ENCODE measurements at places on chromosomes 4 and X.
A peak's percentile ranks its signal among the peaks of the same experiment; 100 is the strongest.

DNA sequence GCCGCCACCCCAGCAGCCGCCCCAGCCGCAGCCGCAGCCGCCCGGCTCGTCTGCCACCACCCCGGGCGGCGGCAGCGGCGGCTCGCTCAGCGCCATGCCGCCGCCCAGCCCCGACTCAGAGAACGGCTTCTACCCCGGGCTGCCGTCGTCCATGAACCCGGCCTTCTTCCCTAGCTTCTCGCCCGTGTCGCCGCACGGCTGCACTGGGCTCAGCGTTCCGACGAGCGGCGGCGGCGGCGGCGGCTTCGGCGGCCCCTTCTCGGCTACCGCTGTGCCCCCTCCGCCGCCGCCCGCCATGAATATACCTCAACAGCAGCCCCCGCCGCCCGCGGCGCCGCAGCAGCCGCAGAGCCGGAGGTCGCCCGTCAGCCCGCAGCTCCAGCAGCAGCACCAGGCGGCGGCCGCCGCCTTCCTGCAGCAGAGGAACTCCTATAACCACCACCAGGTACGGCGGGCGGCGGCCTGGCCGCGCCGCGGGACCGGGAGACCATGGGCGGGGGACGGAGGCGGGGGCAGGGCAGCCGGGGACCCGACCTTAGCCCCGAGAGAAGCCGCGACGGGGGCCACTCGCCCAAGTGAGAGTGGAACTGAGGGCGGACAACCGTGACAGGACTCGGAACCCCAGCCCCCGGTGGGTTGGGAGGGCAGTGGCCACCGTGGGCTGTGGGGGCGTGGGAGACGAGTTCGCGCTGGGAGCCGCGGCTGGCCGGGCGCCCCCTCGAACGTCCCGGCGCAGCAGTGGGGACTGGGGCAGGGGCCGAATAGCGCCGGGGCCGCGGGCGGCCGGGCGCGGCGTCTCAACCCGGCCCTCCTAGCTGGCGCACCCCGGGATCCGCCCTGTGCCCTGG is 1.8 kb downstream of the CPEB2 start:
- DNase-seq, result peak; percentile 54

DNA sequence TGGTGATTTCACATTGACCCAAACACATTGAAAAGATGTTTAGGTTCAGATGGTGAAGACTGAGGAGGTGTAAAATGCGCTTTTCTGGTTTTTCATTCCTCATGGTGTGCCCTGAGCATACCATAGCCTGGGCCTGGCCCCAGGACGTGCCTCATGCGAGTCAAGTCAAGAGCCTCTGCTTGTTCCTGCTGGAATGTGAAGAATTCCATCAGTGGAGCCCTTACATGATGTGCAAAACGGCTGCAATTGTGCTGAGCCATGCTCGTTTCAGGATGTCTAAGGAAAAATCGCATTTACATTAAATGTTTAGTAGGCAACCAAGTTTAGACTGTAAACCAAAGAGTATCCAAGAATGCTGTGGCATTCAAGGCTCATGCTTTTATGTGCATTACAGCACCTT is 34.9 kb downstream of the GYG2 start:
- DNase-seq, result no peak

- no peak for DNase-seq
These were observed 82.7 kb downstream of the OTC start for GRCh38 chrX:38435130-38435529.

DNA sequence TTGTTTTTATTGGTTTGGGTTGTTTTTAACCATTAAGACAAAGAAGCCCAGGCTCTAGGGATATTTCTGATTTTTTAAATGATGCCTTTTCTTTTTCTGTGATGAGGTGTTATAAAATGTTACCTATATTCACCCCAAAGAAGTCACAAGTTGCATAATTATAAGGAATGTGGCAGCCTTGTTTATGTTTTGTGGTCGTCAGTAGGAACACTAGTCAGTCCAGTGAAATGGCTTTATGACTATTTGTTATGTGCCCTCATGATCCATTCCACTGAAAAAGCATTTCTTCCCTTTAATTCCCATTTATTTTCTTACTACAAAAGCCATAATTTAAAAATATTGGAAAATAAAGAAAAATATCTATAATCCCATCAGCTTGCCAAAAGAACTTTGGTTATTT is 34.4 kb downstream of the CC2D2A start:
- DNase-seq, result no peak

DNA sequence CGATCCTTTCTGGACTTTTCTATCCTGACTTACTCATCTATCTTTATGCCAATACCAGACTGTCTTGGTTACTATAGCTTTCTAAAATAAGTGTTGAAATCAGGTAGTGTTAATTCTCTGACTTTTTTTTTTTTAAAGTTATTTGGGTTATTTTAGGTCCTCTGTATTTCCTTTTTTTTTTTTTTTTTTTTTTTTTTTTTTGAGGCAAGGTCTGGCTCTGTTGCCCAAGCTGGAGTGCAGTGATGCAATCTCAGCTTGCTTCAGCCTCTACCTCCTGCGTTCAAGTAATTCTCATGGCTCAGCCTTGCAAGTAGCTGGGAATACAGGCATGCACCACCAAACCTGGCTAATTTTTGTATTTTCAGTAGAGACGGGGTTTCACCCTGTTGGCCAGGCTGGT is 2.8 kb upstream of the NELFA start:
- no peak for DNase-seq

DNA sequence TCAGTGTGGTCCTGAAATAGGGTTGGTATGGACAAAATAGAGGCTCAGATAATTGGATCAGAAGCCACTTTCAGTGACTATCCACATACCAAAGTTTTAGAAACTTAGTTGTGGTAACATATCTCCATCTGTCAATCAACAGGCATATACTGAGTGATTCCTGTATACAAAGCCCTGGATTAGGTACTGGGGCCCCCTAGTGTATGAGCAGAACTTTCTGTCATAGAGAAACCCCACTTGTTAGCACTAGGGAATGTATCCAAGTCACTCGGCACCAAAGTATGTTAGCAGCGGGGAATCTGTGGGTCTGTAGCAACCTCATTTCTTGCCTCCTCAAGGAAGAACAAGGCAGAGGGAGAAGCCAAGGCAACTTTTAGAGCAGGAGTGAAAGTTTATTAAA is 50.7 kb downstream of the MAP7D3 start:
- DNase-seq, result no peak

GRCh38 chrX:39939678-39940077 is 158.1 kb downstream of the BCOR start:
- no peak for DNase-seq

DNA sequence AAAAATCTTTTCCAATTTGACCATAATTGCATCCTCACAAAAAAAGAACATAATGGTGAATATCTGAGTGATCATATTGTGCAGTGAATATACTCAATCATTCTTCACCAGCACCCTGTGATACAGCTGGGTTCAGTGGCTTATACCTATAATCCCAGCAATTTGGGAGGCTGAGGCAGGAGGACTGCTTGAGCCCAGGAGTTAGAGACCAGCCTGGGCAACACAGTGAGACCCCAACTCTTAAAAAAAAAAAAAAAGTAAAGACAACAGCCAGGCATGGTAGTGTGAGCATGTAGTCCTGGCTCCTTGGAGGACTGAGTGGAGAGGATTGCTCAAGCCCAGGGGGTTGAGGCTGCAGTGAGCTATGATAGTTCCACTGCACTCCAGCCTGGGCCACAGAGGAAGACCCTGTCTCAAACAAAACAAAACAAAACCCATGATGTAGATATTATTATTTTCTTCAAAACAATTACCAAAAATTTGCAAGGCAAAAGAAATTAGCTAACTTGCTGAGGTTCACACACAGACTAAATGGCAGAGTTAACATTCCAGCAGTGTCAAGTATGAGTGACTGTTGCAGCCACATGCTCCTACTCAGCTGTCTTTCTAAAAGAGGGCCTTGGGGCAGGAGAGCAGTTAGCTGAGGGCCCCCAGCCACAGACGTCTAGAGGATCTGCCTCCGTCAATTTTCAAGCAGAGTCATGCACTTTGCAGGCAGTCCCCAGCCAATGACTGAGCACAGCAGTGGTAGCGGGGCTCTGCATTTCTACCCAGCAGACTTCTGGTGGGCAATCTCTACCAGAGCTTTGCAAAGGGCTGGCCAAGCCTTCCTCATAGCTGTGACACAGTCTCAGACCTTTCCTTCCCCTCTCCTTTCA is 33.4 kb downstream of the ADGRA3 start:
- no peak for DNase-seq

GRCh38 chr4:110157580-110157979 is 40.8 kb downstream of the ELOVL6 start:
- no peak for DNase-seq

DNA sequence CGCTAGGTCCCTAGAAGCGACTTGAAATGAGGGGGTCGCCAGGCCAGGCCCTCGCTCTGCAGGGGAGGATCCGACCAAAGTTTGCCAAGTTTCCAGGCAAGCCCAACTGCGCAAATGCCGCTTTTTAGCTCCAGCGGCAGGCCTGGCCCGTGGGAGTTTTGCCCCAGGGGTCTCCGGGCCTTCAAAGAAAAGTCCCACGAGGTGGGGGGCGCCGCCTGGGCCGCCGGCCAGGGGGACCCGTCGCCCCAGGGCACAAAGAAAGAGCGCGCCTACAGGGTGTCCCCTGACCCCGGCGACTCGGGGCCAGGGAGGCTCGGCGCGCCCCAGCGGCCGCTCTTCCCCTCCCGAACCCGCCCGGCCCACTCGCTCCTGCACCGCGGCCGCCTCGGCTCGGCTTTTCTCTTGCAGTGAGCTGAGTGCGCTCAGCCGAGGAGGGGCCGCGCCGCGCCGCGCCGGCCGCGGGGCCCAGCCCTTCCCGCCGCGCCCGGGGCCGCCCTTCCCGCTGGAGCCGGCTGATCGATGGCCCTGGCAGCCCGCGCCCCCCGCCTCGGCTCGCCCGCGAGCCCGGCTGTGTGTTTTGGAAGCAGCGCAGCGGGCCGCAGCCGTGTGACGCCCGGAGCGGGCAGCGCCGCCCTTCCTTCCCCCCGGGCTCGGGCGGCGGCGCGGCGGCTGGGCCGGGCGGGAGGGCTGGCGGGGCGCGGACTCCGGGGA is 754 bp upstream of the KLF3 start:
- DNase-seq, result no peak

- no peak for DNase-seq
These were observed 29.0 kb upstream of the TCP11X1 start for GRCh38 chrX:102185967-102186720.

GRCh38 chr4:41568363-41568762 is 30.4 kb downstream of the LIMCH1 start:
- DNase-seq, result no peak

DNA sequence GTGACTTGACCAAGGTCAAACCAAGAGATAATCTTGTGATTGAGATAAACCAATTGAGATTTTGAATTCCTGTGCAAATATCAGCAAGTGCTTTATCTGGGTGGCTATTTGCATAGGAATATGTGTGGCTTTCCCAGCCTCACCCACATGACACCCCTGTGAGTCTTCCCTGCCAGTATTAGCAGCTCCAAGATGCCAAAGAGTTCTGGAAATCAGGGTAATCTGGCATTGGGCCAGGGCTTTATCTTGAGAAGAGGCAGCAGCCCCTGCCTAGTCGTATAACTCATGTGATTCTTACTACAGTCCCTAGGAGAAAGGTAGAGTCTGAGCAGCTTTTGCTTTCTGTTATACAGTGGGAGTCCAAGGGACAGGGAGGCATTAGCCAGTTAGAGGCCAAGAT is 87.7 kb downstream of the RLIM start:
- no peak for DNase-seq

DNA sequence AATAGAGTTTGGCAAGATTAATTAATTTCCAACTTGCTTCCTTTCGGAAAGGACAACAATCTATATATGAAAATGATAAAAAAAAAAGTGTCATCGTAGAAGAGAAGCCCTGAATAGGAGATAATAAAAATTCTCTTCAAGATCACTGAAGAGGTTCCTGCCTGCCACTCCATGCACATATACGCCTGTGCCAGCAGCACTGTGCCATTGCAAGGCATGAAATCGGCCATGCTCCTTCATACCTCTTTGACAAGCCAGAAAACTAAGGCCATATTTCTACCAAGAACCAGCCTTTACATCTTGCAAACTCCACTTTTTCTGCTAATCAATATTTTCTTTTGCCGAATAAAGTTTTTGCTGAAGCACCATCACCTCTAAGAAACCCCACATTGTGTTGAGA is 365.5 kb downstream of the CXXC4 start:
- DNase-seq, result no peak

DNA sequence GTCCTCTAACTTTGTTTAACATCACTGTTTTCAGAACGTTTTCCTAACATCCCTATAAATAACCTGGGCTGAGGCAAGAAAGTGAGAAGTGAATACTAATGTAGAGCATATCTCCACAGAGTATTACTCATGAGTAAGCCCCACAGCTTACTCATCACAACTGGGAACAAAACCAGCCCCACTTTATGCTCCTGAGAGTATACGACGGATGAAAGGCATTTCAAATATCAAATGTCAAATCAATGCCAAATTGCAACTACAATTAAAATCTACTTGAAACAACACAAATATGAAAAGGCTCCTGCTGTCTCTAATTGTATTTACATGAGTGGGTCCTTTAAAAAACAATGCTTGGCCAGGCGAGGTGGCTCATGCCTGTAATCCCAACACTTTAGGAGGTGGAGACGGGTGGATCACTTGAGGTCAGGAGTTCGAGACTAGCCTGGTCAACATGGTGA is 41.2 kb downstream of the SH3RF1 start:
- DNase-seq, result no peak

- peak; percentile 5 for DNase-seq
These were observed 545.2 kb downstream of the C4orf33 start for GRCh38 chr4:129641179-129641578.

DNA sequence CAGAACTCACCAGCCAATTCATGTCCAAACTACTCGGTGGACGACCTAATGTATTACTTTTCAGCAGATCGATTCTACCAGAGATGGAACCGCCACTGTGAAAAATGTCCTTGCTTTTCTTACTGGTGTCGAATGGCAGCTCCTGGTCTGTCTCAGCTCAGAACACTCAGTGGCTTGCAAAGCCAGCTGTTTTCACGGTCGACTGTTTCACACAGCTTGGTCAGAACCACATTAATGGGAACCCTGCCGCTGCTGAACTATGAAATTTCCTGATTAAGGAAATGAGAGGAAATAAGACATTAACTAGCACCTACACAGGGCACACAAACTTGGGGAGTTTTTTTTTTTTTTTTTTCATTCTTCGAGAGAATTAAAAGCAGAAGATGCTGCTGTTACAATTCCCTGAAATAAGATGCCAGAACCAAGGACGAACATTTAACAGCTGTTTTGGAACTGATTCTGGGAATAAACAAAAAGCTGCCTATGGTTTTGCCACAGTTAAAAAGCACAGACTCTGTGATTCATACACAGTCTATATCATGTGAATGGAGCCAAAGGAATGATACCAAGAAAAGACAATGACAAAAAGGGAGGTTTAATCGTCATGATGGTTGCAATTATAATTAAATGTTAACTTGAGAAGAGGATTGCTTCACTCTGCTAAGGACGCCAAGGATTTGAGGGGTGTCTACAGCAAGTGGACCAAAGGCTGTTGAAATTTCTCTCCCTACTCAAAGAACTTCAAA is 31.3 kb downstream of the SUPT20HL2 start:
- DNase-seq, result no peak
